ENCODE measurements at places on chromosomes 3 and 15. TPM values are rescaled to one million over a fixed set of nuclear protein-coding genes. Genes with fewer than 3 reads are reported as not detected.
A peak's percentile ranks its signal among the peaks of the same experiment; 100 is the strongest.

OR5H2 gene
- not detected for total RNA-seq

CA12 gene
- 1.1 TPM for total RNA-seq

DNA sequence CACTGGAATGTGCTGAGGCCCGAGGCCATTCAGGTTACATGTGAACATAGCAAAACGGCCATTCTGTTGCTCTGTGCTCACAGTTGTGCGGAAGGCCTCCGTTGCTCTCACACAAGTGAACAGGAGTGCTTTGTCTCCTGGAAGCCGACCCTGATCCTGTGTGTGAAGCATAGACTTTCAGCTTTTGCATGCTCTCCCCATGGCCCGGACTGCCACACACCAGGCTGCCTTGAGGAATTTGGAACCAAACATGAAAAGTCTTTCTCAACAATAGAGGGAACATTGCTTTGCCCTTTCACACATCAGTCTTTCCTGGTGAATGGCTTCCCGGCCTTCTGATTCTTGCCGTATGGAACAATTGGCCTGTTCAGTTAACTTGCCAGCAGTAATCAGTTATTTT is 154.8 kb upstream of the LRIG1 start:
- peak; percentile 51 for DNase-seq

DNA sequence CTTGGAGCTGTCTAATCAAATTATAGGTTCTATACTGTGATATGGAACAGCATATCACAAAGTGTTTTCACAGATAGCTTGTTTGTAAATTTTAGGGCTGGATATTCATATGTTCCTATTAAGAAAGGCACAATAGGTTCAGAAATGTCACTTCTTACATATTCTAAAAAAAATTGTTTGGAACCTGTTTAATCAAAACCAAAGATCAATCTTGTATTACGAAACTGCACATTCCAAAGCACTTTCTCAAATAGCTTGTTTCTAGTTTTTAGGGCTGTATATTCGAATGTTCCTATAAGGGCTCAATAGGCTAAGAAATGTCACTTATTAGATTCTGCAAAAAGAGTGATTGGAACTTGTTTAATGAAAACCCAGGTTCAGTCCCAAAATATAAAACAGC is 67.4 kb upstream of the OSBPL11 start:
- no peak for DNase-seq

STARD9 gene
- total RNA-seq, result 16.5 TPM

DNA sequence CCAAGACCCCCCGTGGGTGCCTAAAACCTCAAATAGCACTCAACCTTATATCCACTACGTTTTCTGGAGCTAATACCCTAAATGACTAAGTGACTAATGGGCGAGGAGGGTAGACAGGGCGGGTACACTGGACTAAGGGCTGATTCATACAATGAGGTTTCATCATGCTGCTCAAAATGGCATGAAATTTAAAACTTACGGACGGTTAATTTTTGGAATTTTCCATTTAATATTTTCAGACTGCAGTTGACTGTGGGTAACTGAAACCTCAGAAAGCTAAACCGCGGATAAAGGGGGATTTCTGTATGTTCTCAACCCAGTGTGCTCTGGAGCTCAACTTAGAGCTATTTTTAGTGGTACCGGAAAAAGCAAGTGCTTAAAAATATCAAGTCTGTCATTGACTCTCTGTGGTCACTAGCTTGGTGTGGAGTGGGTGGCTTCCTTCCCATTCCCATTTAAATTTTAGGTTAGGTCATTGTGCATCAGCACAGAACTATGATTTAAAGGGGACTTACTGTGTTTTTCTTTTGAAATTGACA is 72.9 kb downstream of the LRRC28 start:
- no peak for DNase-seq

DNA sequence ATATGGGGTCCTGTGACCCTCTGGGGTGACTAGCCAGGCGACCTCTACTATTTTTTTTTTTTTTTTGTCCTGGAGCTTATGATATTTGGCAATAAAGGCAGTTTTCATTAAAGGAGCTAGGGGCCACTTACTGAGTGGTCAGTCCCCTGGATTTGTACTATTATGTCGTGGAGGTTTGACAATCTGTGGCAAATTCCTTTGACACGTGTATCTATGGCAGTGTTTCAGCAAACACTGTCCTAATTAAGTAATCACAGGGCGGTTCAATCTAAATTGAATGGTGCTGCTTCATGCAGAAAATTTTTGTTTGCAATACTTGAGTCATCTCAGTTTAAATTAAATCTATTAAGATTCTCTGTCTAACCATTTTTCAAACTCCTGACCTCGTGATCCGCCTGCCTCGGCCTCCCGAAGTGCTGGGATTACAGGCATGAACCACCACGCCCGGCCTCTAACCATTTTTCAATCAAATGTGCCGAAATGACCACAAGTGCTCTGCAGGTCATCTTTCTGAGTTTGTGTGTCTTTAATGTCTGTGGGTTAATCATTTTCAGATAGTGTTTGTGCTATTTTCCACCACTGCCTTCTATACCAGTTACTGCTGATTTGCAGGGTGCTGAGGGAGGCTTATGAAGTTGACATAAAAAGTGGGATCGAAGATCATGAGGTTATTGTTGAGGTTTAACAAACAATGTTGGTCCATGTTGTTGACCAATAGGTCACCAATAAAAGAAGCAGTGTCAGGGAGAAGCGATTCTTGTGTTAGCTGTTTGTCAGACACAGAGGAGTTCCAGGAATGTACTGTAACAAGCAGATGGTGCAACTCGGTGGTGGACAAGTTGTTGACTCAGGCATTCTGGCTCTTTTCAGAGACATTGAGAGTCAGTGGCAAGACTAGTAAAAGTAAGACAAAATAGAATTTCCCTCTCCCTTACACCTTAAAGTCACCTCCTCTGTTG is 18.6 kb upstream of the SLC2A2 start:
- no peak for DNase-seq

CLDN16 gene
- not detected for total RNA-seq

C15orf62 gene
- 0.61 TPM for total RNA-seq

GRCh38 chr3:177401375-177401774 is 204.1 kb upstream of the TBL1XR1 start:
- no peak for DNase-seq

GOLGA6A gene
- not detected for total RNA-seq

SAMMSON gene
- total RNA-seq, result not detected

RPN1 gene
- 166 TPM for total RNA-seq

- no peak for DNase-seq
Observed at GRCh38 chr3:116039651-116039985, 405.7 kb downstream of the LSAMP start.

DNA sequence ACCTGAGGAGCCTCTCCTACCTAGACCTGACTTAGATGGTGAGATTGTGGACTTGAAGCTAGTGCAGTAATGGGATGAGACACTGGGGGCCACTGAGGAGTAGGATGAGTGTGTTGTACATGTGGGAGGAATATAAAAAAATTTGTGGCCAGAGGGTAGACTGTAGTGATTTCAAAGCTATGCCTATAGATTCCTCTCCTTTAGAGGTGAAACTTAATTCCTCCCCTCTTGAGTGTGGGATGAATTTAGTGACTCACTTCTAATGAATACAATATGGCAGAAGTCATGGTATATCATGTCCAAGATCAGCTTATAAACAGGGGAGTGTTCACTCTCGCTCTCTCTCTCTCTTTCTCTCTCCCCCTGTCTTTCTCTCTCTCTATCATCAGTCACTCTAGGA is 6.7 kb downstream of the ZNF860 start:
- DNase-seq, result no peak

GRCh38 chr3:49465270-49466034 is 4.6 kb upstream of the DAG1 start:
- peak; percentile 19 for DNase-seq

DNA sequence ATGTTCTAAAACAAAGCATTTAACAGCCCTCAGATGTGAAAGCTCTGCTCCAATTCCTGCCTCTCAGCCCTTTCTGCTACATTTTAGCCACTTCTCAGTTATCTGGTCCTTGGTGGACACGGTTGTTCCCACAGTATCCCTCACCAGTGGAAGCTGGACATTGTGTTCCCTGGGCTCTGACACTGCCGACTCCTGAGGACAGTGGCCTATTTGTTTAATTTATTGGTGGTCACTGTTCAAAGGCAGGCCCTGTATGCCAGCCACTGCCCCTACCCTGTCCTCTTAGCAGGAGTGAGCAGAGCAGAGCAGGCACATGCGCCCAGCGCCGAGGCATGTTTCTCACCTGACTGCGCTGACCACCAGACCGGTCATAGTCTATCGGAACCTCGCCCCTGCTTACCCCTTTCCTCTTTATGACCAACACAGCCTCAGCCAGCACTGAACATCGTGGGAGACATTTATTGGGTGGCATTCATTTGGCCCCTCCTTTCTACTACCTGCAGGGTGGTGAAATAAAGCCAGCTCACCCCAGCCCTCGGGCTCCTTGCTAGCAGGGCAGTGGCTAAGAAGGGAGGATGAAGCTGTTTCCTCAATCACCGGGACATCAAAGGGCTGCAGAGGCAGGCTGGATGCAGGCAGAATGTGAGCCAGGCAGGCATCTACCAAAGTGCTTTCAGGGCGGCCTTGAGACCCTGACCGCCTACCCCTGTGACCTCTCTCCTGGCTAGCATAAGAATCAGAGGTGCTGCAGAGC is 54.3 kb upstream of the HACD2 start:
- DNase-seq, result no peak

GRCh38 chr3:46634856-46635255 is 22.5 kb downstream of the FAM240A start:
- DNase-seq, result no peak

GRCh38 chr3:156811089-156811862 is 14.9 kb upstream of the LEKR1 start:
- no peak for DNase-seq

GRCh38 chr15:39074341-39074985 is 506.4 kb upstream of the THBS1 start:
- no peak for DNase-seq

DUSP7 gene
- total RNA-seq, result 24.2 TPM

DNA sequence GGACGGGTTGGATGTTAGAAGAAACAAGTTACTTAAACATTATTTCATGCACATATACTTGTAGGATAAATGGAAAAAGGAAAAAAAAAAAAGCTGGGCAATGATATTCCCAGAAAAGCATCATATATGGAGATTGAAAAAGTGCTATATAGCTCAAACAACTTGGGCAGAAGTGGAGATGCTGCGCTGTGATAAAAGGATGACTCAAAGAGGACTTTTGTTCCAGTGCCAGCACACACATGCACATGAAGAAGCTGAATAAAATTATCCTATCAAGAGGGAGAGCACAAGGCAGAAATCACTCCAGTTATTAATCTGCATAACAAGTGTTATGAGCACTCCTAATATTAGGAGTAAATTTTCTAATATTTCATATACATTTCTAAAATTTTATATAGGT is 30.9 kb downstream of the FRMD4B start:
- DNase-seq, result no peak

DNA sequence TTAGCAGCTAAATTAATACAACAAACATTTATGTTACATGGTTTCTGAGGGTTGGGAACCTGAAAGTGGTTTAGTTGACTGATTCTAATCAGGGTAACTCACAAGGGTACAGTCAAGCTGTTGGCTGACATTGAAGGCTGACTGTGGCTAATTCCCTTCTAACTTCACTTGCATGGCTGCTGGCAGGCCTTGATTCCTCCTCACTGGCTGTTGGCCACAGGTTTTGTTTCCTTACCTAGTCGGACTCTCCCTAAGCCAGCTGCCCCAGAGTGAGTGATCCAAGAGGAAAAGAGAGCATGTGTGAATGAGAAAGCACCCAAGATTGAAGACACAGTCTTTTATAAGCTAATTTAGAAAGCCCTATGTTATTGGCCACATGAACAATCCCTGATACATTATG is 700.1 kb downstream of the ROBO1 start:
- no peak for DNase-seq

GRCh38 chr3:170584585-170585007 is 1.3 kb downstream of the SLC7A14 start:
- peak; percentile 80 for DNase-seq
